ENCODE measurements at places on chromosomes 2 and 18.
A peak's percentile ranks its signal among the peaks of the same experiment; 100 is the strongest.

DNA sequence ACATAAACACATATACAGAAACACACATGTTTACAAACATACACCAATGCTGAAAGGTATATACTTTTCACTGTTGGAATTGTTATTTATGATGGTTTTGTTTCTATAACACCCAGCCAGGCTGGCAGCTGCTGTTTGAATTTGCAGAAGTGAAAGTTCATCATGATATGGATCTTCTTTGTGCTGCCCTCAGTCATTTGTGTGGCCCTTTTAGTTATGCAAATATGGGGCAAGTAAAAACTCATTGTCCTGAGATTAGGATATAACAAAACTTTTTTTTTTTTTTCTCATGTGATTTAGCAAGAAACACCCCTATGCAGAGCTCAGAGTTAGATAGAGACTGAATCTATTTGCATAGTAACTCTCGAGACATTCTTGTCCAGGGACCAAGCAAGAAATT is 714.1 kb downstream of the KCNJ3 start:
- DNase-seq, result no peak

DNA sequence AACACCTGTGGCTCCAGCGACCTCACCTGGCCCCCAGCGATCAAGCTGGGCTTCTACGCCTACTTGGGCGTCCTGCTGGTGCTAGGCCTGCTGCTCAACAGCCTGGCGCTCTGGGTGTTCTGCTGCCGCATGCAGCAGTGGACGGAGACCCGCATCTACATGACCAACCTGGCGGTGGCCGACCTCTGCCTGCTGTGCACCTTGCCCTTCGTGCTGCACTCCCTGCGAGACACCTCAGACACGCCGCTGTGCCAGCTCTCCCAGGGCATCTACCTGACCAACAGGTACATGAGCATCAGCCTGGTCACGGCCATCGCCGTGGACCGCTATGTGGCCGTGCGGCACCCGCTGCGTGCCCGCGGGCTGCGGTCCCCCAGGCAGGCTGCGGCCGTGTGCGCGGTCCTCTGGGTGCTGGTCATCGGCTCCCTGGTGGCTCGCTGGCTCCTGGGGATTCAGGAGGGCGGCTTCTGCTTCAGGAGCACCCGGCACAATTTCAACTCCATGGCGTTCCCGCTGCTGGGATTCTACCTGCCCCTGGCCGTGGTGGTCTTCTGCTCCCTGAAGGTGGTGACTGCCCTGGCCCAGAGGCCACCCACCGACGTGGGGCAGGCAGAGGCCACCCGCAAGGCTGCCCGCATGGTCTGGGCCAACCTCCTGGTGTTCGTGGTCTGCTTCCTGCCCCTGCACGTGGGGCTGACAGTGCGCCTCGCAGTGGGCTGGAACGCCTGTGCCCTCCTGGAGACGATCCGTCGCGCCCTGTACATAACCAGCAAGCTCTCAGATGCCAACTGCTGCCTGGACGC is 4.9 kb downstream of the GPR35 start:
- DNase-seq, result no peak

GRCh38 chr18:23539911-23540525 is 36.7 kb downstream of the RMC1 start:
- DNase-seq, result no peak

- no peak for DNase-seq
These were observed 143.6 kb downstream of the ALPK2 start for GRCh38 chr18:58484989-58485981.

DNA sequence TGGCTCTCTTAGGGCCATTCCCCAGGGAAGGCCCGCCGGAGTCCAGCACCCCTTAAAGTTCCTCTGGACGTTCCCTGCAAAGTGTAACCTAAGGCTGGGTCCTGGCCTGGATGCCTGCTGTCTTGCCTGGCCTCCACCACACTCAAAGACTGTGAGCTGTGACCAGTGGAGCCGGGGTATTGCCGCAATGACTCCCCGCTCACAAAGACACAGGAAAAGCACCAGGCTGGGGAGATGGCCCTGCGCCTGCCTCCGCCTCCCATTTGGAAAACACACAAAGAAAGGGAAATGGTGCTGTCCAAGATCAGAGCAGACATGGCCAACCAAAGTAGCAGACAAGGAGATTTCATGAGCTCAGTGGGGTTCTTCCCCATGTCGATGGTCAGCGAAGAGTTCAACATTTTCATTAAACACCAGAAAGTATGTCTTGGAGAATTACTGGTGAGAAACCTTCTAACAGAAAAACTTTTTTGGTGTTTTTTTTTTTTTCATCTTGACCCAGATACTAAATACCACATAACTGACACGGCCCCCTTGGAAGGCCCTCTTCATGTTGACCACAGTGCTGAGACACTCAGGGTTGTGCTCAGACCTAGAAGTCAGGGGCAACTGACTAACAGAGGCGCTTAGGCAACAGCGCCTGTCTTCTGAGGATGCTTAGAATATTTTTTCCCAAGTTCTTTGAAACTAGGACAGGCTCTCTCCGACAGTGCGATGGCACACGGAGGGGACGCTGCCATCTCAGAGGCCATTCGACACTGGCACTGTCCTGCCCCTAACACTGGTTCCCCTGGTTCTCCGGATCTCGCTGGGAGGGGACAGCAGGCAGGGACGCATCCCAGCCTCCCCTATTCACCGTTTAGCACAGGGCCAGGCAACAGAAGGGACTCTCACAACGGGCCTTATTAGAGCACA is 226.4 kb upstream of the ID2 start:
- no peak for DNase-seq

GRCh38 chr2:220334871-220335590 is 707.6 kb downstream of the SLC4A3 start:
- DNase-seq, result no peak

- no peak for DNase-seq
These were observed 137.1 kb downstream of the ZEB2 start for GRCh38 chr2:144382849-144383248.

GRCh38 chr18:6590326-6590725 is 139.2 kb upstream of the ARHGAP28 start:
- DNase-seq, result no peak

DNA sequence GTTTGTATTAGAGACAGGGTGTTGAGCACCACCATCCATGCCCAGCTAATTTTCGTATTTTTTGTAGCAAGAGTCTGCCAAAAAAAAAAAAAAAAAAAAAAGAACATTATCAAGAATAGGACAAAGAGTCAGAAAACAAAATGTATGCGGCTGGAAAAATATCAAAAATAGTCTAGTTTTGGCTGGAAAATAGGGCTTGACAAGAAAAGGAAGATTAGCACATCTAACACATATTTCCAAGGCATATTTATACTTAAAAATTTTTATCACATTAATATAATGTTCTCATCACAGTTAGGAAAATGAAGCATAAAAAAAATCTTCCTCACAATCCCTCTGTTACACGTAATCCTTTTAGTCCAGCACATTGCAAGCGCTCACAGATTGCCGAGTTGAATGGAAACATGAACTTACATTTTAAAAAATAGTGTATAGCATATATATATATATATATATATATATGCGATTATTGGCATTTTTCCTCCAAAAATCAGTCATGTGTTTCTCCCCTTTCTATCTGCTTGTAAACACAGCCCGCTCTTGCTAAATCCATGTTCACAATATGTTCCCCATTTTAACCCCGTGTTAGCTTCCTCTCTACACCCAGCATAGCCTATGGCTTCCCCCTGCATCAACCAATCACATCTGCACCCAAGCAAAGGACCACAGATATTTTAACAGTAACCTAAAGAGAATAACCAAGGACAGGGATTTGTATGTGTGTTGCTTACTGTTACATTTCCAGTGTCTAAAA is 183.0 kb downstream of the AFF3 start:
- DNase-seq, result no peak

- no peak for DNase-seq
These were observed 173.7 kb downstream of the SP3 start for GRCh38 chr2:173791502-173791901.

DNA sequence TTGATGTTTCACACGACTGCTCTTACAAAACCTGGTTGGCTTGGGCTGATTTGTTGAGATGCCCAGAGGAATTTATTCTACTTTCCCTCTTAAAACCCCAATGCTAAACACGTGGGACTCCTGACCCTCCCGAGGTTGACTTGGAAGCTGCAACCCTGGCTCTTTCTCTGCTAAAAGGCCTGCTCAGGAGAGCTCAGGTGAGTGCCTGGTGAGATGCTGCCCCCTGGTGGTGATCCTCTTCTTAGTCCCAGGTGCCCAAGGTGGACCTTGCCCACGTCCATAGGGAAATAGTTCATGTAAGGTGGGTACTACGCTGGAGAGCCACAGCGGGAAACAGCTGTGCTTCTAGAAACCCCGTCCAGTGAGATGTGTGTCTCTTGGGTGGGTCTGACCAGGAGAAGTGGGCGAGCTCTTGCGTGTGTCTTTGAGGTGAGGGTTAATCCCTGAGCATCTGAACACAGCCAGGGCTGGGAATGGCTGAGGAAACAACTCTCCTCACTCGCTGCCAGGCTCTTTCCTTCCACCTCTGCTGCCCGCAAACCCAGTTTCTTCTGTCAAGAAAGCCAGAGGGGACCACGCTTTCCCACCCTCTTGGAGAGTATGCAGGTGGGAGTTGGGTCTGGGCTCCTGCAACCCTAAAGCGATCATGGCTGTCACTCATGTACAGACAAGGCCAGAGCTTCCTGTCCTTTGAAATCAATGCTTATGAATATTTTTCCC is 25.5 kb upstream of the PXDN start:
- peak; percentile 42 for DNase-seq

All from activated CD4-positive, alpha-beta T cell treated with anti-CD3 and anti-CD28 coated beads for 4 hours (primary cell).